ENCODE measurements at places on chromosomes 11 and 22.

DNA sequence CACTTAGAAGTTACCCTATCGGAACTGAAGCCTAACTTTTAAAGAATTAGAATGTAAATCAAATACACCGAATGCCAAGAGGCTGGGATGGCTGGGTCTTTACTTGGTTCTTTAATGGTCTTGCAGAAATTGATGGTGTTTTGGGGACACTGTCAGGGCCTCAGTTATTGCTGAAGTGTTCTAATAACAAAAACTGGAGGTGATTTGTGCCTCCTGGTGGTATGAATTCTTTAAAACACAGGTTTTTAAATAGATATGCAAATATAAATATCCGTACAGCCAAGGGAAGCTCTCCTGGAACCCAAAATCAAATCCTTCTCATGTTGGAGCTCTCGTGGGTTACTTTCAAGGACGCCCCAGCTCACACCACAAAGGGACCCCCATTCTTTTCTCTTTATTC lies 19.3 kb upstream of the TMPRSS5 start:
- no peak for DNase-seq

- no peak for DNase-seq
Observed at GRCh38 chr11:118001494-118001971, 15.3 kb downstream of the IL10RA start.

GRCh38 chr11:59199546-59200422 lies 12.9 kb downstream of the MPEG1 start:
- DNase-seq, result no peak

DNA sequence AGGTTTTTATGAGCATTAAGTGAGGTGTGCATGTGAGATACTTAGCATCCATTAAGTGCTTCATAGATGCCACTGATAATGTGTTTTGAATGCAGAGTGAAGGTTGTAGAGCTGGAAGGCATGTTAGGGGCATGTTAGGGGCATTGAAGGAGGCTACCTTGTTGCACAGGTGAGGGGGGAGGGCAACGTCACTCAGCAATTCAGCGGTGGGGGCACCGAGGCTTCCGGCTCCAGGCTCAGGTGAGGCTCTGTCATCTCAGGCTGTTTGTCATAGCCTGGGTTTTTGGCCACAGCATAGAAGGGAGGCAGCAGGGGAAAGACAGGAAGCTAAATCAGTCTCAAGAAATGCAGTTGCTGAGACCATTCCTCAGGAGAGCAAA lies 299.0 kb downstream of the NTM start:
- DNase-seq, result no peak

DNA sequence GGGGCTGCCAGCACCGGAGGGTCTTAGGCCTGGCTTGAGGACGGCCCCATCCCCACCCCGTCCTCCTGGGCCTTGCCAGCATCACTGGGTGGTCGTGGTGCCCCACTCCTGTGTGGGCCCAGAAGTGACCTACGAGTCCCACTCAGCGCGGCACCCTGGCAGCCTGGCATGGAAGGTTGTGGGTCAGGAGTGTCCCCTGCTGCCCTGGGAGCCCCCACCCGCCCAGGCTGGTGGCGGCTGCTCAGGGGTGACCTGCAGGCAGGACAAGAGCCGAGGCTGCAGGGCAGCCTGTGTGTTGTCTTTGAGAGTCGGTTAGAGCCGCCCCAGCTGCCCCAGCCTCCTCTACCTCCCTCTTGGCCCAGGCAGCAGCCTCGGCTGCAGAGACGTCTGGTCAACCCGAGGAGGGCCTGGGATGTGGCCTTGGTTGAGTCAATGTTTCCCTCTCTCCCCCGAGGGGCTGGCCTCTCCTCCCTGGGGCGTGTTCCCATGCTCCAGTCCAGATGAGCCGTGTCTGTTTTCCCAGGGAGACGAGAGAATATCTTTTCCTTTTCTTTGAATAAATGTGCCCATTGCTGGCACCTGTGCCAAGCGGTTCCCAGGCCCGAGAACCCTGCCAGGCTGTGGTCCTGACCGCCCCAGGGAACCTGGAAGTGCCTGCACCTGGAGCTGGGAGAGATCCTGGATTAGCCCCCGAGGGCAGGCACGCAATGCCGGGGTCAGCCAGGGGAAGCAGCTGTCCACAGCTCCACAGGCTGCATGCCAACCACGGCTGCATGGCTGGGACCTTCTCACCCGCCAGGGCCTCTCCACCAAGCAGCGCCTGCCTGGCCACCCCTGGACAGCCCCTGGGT lies 35.7 kb upstream of the MUC5AC start:
- DNase-seq, result no peak

- DNase-seq, result no peak
Observed at GRCh38 chr22:49705216-49705971, 122.3 kb downstream of the BRD1 start.

All from stimulated activated CD4-positive, alpha-beta T cell treated with anti-CD3 and anti-CD28 coated beads, Interleukin-1b, Interleukin-23, amount 100 ng/mL, for 4 hours (primary cell).